ENCODE measurements at places on chromosomes 3 and 15. TPM values are rescaled to one million over a fixed set of nuclear protein-coding genes. Genes with fewer than 3 reads are reported as not detected.

The CLSTN2 gene
- 0.38 TPM for total RNA-seq

DNA sequence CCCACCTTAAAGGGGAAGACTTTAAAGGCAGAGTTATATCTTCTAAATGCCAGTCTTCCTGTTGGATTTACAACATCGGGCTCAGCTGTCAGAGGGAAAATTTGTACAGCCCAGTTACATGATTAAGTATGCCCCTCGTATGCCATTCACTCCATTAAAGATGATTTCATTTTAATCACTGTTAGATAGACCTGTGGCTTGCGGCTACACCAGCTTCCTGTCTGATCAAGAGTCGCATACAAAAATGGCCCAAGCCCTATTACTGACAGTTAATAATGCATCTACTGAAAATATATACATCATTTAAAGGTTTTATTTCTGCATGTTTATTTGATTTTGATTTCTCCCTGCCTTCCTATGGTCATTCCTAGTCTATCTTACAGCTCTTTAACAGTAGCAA, 7.1 kb downstream of the EIF4E3 start:
- peaks cover 2% of the 10 kb centered on the region for H3K4me1 ChIP-seq
- H3K36me3 ChIP-seq: no peaks in the 10 kb centered on the region
- H3K27ac ChIP-seq: no peak overlapping the region
- no peak overlapping the region for H3K4me3 ChIP-seq
- H3K27me3 ChIP-seq: peaks cover 67% of the 10 kb centered on the region

- no peak for DNase-seq
- no peak overlapping the region for H3K4me3 ChIP-seq
- H3K4me1 ChIP-seq: peaks cover 4% of the 10 kb centered on the region
- peaks cover 21% of the 10 kb centered on the region for H3K27me3 ChIP-seq
- no peak overlapping the region for H3K27ac ChIP-seq
These were observed 3.4 kb upstream of the UNC13C start for GRCh38 chr15:53974813-53975212.

The C15orf62 gene
- total RNA-seq: 0.57 TPM

- H3K4me3 ChIP-seq: peak within 1 kb of the TSS; percentile 67
- peak; percentile 74 for DNase-seq
- peaks cover 68% of the 10 kb centered on the region for H3K27me3 ChIP-seq
These were observed at the start of gene CPEB1 for GRCh38 chr15:82647045-82647834. Gene CPEB1 (minus strand): TSS chr15:82647363. CDS start chr15:82628459, 18,904 bp downstream.

- H3K4me1 ChIP-seq: no peaks in the 10 kb centered on the region
- DNase-seq: no peak
- H3K27ac ChIP-seq: no peak overlapping the region
- H3K36me3 ChIP-seq: no peaks in the 10 kb centered on the region
These were observed 35.2 kb upstream of the SPPL2A start for GRCh38 chr15:50800715-50801114.

GRCh38 chr3:131007256-131007655, 19.4 kb downstream of the ASTE1 start:
- no peaks in the 10 kb centered on the region for H3K27me3 ChIP-seq
- H3K4me1 ChIP-seq: no peaks in the 10 kb centered on the region
- H3K4me3 ChIP-seq: no peak overlapping the region

DNA sequence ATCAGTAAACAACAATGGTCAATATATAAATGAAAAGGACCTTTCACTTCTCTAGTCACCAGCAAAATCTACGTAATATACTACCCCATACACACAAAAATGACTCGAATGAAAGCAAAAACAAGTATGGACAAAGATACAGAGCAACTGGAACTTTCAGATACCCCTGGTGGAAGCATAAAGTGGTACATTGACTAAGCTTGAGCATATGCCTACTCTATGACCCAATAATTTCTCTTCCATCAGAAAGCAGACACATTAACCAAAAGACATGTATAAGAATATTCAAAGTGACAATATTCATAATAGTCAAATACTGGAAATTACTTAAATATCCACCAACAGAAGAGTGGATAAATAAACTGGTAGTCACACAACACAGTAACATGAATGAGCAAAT, 86.0 kb downstream of the EFL1 start:
- H3K36me3 ChIP-seq: peaks cover 10% of the 10 kb centered on the region
- no peak overlapping the region for H3K4me3 ChIP-seq
- H3K27ac ChIP-seq: no peak overlapping the region
- no peak for DNase-seq
- H3K4me1 ChIP-seq: peaks cover 6% of the 10 kb centered on the region

- no peaks in the 10 kb centered on the region for H3K27me3 ChIP-seq
- no peak overlapping the region for H3K27ac ChIP-seq
- H3K36me3 ChIP-seq: peaks cover 9% of the 10 kb centered on the region
- H3K4me3 ChIP-seq: no peak overlapping the region
- no peak for DNase-seq
These were observed 26.2 kb upstream of the SLC12A8 start for GRCh38 chr3:125238759-125239158.

GRCh38 chr15:51334011-51334451, 4.4 kb downstream of the CYP19A1 start:
- H3K27me3 ChIP-seq: peaks cover 65% of the 10 kb centered on the region
- no peak overlapping the region for H3K27ac ChIP-seq
- H3K36me3 ChIP-seq: no peaks in the 10 kb centered on the region
- no peaks in the 10 kb centered on the region for H3K4me1 ChIP-seq
- H3K4me3 ChIP-seq: no peak overlapping the region

The TMEM266 gene
- 2.2 TPM for total RNA-seq

DNA sequence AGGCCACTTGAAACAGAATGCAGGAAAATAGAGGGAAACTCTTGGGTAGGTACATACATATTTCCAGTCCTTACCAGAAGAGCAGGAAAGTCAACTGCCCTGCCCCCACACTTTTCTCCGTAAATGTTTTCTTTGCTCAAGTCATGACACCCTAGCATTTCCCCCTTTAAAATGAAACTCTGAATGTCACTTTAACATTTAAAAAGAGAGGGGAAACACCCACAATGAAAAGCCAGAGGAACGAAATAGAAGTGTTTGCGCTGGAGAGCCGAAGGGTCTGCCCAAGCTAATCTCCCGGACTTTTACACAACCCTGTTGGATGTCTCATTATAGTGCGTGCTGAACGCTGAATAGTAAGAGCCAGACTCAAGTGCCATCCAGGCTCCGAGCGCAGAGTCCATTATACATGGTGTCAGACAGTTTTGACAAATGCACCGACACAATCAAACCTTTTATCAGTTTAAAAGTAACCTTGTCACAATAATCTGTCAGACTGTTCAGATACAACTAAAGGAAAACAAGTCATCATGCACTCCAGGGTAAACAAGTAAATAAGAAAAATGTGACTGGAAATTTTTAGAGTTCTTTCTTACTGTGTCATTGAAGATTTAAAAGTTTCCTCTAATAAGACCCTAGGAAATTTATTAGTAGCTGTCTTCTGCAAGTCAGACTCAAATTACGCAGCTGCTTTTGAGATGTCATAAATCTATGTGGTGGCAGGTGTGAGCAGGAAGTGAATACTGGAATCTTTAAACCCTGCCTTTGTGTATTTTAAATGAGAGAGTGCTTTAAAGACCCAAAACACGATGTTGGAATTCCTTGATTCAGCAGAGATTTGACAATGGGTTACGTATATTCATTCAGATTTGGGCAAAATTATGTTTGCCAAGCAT, 159.8 kb downstream of the RBMS3 start:
- no peaks in the 10 kb centered on the region for H3K4me1 ChIP-seq
- H3K36me3 ChIP-seq: no peaks in the 10 kb centered on the region
- no peak overlapping the region for H3K4me3 ChIP-seq
- DNase-seq: no peak

The UBA5 gene
- 56.4 TPM for total RNA-seq

The PRR23E gene
- not detected for total RNA-seq

DNA sequence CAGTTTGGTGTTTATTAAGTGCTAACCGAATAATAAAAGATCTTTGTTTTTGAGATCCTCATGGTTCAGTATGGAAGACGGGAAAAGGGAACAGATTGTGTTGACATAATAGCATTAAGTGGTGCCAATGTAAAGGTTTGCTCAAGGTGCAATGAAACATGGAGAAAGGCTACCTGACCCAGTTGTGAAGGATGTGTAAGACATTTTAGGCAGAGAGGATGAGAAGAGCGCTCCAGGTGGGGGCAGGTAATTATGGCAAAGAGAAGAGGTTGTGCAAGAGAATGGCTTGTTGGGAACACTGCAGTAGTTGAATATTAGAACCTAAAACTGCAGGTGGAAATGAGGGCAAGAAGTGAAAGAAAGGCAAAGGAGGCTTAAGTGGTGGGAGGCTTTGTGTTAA, 140.8 kb downstream of the DIPK2A start:
- no peak for DNase-seq
- no peaks in the 10 kb centered on the region for H3K27me3 ChIP-seq
- no peak overlapping the region for H3K4me3 ChIP-seq

- DNase-seq: no peak
- no peak overlapping the region for H3K4me3 ChIP-seq
- H3K27ac ChIP-seq: no peak overlapping the region
- peaks cover 4% of the 10 kb centered on the region for H3K4me1 ChIP-seq
- H3K27me3 ChIP-seq: no peaks in the 10 kb centered on the region
- H3K36me3 ChIP-seq: no peaks in the 10 kb centered on the region
These were observed 81.6 kb downstream of the OCA2 start for GRCh38 chr15:28017423-28017924.

- DNase-seq: no peak
- no peak overlapping the region for H3K27ac ChIP-seq
- no peaks in the 10 kb centered on the region for H3K27me3 ChIP-seq
- H3K4me3 ChIP-seq: peak overlapping the region; percentile 68
- no peaks in the 10 kb centered on the region for H3K36me3 ChIP-seq
These were observed 1.3 kb downstream of the FSIP1 start for GRCh38 chr15:39781147-39781966.

GRCh38 chr15:101063212-101063611, 144.1 kb downstream of the LRRK1 start:
- H3K27me3 ChIP-seq: no peaks in the 10 kb centered on the region
- no peak overlapping the region for H3K4me3 ChIP-seq
- no peaks in the 10 kb centered on the region for H3K4me1 ChIP-seq
- no peak overlapping the region for H3K27ac ChIP-seq

- H3K27ac ChIP-seq: no peak overlapping the region
- peak; percentile 36 for DNase-seq
- no peaks in the 10 kb centered on the region for H3K36me3 ChIP-seq
- no peak overlapping the region for H3K4me3 ChIP-seq
- no peaks in the 10 kb centered on the region for H3K4me1 ChIP-seq
- no peaks in the 10 kb centered on the region for H3K27me3 ChIP-seq
These were observed 18.4 kb downstream of the KLF15 start for GRCh38 chr3:126338790-126339288.
